NCI-H1930 (cell line): ENCODE measurements at places on chromosomes 5 and 9.

DNA sequence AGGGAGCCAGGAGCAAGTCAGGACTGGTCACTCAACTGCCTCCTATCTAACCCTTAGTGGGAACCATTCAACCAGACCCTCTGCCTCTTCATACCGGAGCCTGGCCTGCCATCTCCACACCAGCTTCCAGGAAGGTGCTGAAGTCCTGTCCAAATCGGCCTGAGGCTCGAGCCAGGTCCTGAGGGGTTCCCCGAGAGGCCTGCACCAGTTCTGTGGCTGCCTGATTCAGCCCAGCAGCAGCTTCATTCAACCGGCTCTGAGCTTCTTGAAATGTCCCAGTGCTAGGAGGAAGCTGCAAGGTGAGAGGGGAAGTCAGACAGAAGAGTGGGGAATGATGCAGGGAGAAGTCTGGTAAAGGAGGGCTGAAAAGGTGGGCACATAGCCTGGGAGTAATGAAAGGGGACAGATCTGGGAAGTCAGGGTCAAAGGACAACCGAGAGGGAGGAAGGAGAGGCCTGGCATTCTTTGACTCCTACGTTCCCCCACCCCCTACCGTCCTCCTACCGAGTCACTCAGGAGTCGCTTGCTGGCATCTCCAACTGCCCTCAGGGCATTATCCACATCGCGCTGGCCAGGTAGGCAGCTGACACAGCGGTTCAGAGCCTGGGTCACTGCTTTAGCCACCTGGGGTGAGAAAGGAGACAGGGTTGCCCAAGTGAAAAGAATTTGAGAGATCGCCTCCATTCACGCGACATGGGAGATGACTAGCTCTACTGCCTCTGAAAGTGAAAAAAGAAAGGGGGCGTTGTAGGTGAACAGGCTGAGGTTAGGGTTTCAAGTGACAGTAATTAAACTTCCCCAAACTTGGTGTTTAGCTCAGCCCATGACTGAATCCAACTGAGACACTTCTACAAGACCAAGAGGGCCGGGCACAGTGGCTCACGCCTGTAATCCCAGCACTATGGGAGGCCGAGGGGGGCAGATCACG lies 20.2 kb downstream of the TLN1 start:
- no peak for DNase-seq

DNA sequence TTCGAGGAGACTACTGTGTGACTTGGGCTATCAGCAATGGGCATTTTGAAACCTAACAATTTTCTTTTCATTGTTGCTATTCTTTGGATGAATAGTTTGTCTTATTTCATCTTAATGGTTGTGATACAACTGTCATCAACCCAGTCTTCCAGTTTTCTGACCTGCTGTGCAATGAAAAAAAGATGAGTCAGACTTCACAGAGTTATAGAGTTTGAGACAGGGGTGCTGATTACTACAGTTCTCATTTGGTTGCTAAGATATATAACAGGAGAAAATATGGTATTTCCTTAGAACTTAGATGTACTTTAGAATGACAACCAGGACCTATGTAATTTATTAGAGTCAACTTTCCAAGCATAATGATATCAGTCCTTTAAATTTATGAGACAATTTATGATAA lies 564.4 kb upstream of the NUDT12 start:
- DNase-seq = no peak

GRCh38 chr5:143456952-143457547 lies 53.6 kb upstream of the NR3C1 start:
- DNase-seq = no peak

GRCh38 chr5:73189871-73190376 lies 16.9 kb downstream of the TMEM174 start:
- DNase-seq = no peak

- DNase-seq = no peak
These were observed 40.9 kb downstream of the VAV2 start for GRCh38 chr9:133951265-133951664.

- DNase-seq = no peak
These were observed 421.3 kb downstream of the CDH12 start for GRCh38 chr5:22431840-22432239.

DNA sequence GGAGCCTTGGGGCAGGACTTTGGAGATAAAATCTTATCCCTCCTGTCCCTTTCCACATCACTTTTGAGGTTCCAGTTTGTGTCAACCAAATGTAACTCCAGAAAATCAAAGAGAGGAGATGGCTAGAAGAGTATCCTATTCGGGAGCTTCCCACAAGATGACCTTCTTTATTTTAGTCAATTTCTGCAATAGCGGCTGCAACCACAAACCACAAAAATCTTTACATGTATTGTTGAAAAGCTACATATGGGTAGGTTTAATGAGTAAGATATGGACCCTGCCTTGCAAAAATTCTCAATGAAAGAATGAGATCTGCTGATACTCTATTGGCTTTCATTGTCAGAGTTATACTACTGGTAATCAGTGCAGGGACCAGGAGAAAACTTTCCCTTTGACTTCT lies 92.2 kb upstream of the MAMDC2 start:
- DNase-seq = no peak

- no peak for DNase-seq
These were observed 277.3 kb downstream of the FSTL4 start for GRCh38 chr5:133334796-133335639.

GRCh38 chr5:10160241-10160640 lies 89.4 kb downstream of the ATPSCKMT start:
- DNase-seq = no peak

GRCh38 chr5:57845025-57845424 lies 362.4 kb upstream of the ACTBL2 start:
- DNase-seq = no peak

- DNase-seq = no peak
These were observed 15.3 kb upstream of the KLF4 start for GRCh38 chr9:107504585-107505455.

DNA sequence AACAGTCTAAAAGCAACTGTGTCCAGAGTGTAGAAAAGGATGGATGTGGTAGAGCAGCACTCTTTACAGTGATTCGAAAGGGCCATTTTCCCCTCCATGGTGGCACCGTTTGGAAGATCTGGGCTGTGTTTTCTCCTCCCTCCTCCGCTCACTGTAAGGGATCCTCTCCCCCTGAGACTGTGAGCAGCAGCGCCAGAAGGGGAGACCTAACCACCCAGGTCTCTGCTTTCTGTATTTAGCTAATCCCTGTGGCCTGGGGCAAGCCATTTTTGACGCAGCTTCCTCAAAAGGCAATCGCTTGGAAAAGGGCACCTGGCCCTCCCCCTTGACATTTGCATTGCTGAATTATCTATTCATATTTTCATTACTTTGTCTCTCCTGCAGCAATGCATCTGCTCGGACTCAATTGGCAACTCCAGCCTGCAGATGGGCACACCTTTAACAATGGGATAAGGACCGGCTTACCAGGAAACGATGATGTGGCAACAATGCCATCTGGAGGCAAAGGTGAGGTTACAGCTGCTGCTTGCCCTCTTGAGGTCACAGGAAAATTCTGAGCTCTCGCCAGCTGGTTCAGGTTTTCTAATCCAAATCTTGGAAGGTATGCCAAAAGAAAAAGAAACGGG lies 244.3 kb upstream of the WWC1 start:
- peak; percentile 7 for DNase-seq

DNA sequence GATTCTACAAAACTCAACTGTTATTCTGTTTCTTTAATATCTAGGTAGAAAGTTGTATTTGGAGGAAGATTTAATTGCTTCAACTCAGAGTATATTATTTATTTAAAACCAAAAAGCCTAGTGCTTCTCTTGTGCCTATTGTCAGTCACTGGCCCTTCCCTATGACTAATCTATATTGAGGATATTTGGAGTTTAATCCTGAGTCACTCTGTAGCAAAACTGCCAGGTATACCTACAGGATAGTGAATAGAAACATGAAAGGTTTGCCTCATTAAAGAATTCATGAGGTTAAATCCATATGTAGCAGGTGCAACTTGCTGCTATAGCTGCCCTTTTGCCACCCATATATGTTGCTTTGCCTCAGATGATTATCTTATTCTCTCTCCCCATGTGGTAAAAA lies 15.1 kb downstream of the PLK2 start:
- no peak for DNase-seq

DNA sequence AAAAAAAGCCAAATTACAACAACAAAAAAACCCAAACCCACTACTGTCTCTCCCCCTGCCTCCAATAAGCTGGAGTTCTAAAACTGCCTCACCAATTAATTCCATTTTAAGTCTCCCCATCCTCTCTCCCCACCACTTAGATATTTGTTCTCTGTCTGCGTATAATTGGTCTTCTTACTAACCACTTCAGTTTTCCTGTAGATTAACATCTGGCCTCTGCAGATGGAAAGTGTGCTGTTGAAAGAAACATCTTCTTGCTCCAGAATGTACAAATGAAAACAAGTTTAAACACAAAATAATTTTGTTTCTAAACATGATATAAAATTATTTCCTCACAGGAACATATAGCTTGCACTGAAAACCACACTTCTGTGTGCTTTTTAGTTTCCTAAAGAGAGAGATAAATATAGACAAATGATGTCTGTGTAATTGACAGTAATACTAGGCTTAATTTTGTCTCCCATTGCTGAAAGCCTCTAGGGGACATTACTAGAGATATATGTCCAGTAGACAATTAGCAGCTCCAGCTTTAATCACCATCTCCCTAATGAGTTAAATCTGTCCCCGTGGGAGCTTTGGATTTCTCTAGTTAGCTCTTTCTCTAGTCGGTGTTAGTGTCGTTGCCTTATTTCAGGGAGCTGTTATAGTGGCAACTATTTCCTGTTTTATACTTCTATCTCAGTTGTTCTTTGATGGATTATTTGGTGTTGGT lies 164.0 kb downstream of the ARHGAP26 start:
- peak; percentile 46 for DNase-seq

DNA sequence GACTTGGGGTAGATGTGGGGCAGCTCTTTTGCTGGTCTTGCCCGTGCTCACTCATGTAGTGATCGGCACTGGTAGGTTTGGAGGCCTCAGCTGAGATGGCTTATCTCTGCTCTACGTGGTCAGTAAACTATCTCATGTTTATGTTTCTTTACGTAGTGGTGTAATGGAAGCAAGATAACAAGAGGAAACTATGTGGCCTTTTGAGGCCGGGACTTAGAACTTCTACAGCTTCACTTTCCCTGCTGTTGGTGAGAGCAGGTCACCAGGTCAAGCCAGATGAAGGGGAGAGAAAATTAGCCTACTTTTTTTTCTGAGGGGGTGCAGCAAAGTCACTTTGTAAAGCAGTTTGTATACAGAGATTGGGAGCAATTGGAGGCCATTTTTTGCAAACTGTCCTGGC lies 8.5 kb downstream of the FOCAD start:
- no peak for DNase-seq

GRCh38 chr5:96336351-96336985 lies 96.6 kb downstream of the PCSK1 start:
- DNase-seq = peak; percentile 27

DNA sequence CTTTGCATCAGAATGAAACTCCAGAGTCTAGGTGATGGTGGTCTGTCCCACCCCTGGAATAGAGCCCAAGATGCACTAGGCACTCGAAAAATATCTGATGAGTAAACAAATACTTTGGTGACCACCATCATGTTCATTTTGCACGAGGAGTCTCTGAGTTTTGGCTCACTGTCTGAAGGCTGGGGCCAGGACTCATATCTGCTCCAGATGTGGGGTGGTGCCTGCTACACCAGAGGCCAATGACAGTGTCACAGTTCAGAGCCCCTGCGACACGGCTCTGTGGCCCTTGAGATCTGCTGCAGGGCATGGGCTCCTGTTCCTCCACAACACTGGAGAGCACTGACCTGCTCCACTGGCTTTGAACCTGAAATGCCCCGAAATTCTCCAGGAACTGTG lies 164.6 kb downstream of the ROR2 start:
- DNase-seq = no peak
